CD8-positive, alpha-beta T cell (primary cell): ENCODE measurements at places on chromosomes 6 and 20. TPM values are rescaled to one million over a fixed set of nuclear protein-coding genes. Genes with fewer than 3 reads are reported as not detected.

Gene CRIP3
- 0.84 TPM for total RNA-seq

Gene CRISP2
- not detected for total RNA-seq

Gene PTCRA
- total RNA-seq: not detected

Gene PPP1R16B
- 129 TPM for total RNA-seq

Gene CAGE1
- 0.33 TPM for total RNA-seq

Gene TSPO2
- not detected for total RNA-seq

Gene SYCP2L
- not detected for total RNA-seq

Gene HFE
- total RNA-seq: 0.30 TPM

Gene TREM2
- total RNA-seq: not detected

Gene B3GAT2
- 0.05 TPM for total RNA-seq

Gene KCNQ5
- total RNA-seq: 3.5 TPM

Gene PARD6B
- total RNA-seq: 5.6 TPM

Gene MCHR2
- not detected for total RNA-seq

Gene DEFB132
- total RNA-seq: not detected

Gene C6orf15
- total RNA-seq: not detected

Gene BEND6
- total RNA-seq: not detected

Gene SLC17A4
- not detected for total RNA-seq

Gene BNIP5
- total RNA-seq: not detected

Gene C6orf141
- not detected for total RNA-seq

Gene ZBTB24
- 11.2 TPM for total RNA-seq

Gene CTCFL
- total RNA-seq: not detected

Gene RFX6
- total RNA-seq: not detected

Gene PBOV1
- total RNA-seq: not detected

Gene MYLK2
- total RNA-seq: not detected

Gene SLC23A2
- 21.1 TPM for total RNA-seq

Gene SMOC2
- total RNA-seq: not detected
